Kidney capillary endothelial cell (primary cell): ENCODE measurements at places on chromosomes 5 and 9.

DNA sequence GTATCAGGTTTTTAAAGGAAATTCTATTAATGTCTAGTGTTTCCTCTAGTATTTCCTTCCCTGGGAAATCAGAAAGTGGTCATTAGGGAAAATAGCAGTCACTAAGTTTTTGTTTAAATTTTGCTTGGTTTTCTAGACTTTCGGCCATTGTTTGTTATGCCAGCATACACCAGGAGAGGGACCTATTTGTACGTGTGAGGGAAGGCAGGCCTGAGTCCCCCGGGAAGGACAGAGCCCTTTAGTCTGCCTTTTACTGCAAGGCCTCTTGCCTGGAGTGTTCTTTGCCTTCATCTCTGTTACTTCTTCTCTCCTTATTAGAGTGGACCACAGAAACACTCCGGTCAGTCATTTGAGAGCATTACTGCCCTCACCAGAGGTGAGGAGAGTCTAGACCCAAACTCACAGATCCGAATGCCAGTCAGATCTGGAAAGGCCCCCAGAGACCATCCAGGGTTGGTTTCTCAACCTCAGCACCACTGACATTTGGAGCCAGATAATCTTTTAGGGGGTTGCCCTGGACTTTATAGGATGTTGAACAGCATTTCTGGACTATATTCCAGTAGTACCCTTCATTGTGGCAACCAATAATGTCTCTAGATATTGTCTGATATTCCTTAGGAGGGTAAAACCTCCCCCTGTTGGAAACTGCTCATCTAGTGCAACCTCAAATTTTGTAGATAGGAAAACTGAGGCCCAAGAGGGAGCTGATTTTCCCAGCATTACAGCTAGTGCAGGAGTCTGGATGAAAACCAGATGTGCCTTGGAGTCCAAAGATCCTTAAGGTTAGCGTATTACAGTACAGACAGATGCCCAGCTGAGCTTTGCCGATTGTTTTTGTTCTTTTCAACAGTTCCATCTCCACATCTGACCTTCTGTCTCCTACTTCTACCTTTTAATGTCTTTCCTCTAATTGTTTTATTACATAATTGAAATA is 93.0 kb upstream of the NIPAL4 start:
- peak; percentile 74 for DNase-seq

GRCh38 chr9:137464291-137464999 is 5.3 kb upstream of the NSMF start:
- no peak for DNase-seq

DNA sequence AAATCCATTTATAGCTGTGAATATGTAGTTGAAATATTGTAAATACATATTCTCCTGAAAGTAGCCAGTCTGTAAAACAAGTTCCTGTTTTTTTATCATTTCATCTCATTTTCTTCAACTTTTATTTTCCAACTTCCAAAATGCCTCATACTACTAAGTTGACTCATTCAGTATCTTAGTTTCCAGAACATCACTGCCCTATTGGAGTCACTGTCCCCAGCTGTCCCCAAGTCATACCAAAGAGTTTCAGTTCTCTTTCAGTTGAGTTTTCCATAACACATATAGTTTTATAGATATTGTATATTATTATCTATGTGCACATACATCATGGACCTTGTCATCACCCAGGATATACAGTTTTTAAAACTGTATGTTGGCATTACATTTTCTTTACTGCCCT is 261.7 kb downstream of the CDH12 start:
- DNase-seq = no peak

- DNase-seq = no peak
Observed at GRCh38 chr5:168916266-168916665, 337.1 kb upstream of the PANK3 start.

DNA sequence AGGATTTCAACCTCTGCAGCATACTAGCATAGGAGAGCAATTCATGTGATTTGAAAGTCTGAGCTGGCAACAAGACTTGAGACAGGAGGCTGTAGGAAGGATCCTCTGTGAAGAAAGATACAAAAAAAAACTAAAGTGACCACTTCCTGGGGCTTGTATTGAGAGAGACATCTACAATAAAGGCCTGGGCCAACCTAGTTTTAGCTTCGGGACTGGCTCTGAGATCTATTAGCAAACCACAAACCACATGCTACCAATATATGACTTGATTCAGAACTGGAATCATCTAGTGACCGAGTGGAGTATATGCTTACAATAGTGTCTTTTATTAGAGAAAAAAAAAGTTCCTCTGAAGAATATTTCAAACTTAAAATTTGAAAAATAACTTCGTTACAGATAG is 1448.9 kb upstream of the CDH6 start:
- DNase-seq = no peak

- no peak for DNase-seq
Observed at GRCh38 chr9:125493881-125494652, 212.9 kb downstream of the MAPKAP1 start.

DNA sequence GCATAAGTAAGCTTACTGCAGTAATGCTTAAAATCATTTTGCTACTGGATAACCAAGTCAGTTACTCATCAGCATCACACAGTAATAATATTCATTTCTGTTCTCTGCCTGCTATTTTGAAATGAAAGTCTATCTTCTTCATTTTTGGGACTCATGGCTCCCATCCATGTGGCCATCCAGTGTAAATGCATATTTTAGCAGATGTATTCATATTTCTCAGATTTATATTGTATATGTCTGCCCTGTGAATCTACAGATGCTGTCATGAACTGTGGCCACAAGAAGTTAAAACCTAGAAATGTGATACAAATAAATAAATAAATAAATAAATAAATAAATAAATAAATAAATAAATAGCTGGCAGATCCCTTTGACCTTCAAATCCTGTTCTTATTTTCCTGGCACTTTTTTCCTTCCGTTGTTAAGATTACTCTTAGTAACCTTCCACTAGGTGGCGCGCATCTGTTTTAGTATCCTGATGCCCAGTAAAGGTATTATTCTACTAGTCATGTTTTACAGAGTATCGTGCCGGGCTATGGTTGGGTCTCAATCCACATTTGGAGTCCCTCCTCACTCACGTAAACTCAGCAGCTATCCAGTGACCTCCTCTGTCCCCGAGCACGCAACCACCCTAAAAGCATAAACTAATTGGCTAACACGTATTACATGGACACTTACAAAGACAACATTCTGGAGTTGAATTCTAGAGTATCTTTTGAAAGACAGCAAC is 79.2 kb upstream of the IL7R start:
- peak; percentile 63 for DNase-seq

GRCh38 chr9:89115426-89115825 is 63.2 kb downstream of the SHC3 start:
- no peak for DNase-seq

GRCh38 chr9:107557236-107557990 is 67.8 kb upstream of the KLF4 start:
- DNase-seq = no peak

DNA sequence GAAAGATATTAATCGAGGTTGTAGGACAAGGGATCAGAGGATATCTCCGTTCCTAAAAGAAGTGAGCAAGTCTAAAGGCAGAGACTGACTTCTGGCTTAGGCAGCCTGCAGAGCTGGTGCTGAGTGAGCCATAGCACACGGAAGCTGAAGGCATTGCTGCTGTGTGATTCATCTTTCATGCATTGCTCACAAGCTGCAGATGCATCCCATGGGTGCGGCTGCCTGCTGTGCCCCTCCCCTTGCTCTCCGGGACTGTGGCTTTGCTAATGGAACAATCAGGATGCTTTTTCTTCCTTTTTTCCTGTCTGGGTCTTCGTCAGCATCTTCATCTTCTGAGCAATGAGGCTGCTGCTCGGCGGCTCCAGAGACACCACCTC is 341.4 kb downstream of the DIRAS2 start:
- DNase-seq = peak; percentile 91

DNA sequence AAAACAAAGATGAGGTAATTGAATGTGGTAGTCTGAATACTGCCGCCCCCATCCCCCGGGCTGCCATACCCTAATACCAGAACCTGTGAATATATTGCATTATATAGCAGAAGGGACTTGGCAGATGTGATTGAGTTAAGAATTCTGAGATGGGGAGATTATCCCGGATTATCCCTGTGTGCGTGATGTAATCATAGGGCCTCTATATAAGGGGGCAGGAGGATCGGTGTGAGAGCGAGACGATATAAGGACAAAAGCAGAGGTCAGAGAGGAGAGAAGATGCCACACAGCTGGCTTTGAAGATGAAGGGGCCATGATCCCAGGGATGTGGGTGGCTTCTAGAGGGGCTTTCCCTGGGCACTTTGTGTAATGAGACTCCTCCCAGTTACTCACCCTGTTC is 101.7 kb upstream of the TLE1 start:
- DNase-seq = no peak

DNA sequence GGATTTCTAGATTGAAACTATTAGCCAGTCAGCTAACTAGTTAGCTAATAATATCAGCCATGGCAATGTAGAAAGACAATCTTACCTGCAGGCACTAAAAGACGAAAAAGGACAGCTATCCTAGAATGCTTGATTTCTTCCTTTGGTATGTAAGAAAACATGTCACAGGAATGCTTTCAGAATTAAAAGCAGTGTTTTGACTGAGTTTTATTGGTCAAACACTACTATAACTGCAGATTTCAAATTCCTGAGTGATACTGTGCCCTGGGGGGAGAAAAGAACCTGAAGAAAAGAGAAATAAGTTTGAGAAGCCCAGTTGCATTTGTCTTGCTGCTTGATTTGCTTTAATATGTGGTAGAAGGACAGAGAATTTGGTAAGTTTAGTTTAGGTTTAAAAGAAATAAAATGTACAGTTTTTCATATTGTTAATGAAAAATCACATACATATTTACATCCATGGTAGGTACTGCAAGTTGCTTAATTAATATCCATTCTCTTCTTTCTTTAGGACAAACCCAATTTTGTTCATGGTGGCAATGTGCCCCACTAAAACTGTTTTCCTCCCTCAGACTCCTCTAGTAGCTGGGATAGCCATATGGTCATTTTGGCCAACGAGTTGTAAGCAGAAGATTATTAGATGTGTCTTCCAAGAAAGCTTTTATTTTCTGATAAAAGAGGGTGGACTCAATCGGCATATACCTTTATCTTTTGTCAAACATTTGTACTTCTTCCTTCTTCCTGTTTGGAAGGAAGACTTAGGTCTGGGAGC is 4.3 kb upstream of the FAM169A start:
- no peak for DNase-seq

DNA sequence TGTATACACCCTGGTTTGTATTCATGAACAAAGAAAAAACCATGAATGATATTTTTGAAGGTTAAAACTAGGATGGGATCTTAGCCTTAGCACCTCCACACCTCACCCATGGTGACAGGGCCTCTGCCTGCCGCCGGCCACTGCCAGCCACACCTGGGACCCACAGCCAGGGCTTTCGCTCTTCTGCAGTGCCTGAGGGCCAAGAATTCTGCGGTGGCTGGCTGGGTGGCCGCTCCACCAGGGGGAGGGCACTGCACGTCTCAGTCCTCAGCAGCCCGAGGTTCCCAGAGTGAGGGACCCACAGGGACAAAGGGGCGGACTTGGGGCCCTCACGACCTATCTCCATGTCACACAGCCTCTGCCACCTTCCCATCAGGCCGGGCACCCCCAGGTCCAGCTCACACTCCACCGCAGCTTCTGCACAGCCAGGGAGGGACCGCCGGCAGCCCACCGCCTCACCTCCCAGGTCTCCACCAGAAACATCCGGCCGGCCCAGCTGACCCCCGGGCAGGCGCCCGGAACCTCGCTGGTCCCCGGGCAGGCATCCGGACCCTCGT is 6.9 kb downstream of the EXD3 start:
- DNase-seq = no peak

- no peak for DNase-seq
Observed at GRCh38 chr9:94086486-94087345, 2.5 kb downstream of the PTPDC1 start.

DNA sequence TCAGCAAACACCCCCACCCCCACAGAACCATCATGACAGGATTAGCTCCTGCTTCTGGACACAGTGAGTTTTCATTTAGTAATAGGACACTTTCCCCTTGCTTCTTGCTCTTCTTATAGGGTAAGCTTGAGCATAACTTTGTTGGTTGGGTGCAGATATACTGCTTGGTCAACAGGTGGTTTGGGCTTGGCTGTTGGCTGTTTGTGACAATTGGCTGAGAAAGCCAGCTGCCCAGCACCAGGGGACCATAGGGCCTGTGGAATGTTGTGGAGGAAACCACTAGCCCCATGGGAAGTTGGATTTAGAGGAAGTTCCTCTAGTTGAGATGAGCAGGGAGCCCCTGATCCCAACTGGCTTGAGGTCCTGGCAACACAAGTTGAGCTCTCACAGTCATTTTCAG is 30.5 kb downstream of the PPP3R2 start:
- DNase-seq = no peak

GRCh38 chr9:37617161-37617560 is 24.8 kb upstream of the TOMM5 start:
- DNase-seq = no peak
